ENCODE measurements at places on chromosomes 12 and 14. TPM values are rescaled to one million over a fixed set of nuclear protein-coding genes. Genes with fewer than 3 reads are reported as not detected.

GRCh38 chr14:23104591-23105347 lies at the start of gene CIROP:
TSS of gene CIROP (minus strand) at chr14:23104989. CDS start at chr14:23104920, 69 bp downstream.
- no peaks in the 10 kb centered on the region for H3K36me3 ChIP-seq
- no peak within 1 kb of the TSS for H3K4me3 ChIP-seq
- H3K27me3 ChIP-seq: no peaks in the 10 kb centered on the region
- H3K4me1 ChIP-seq: peaks cover 12% of the 10 kb centered on the region
- no peak for DNase-seq

The ARHGEF25 gene
- 10.2 TPM for total RNA-seq

- no peak for DNase-seq
- 0 out of 2 replicates have a peak overlapping the region, but pooled peaks have one; percentile 30 for H3K27ac ChIP-seq
- no peaks in the 10 kb centered on the region for H3K27me3 ChIP-seq
- no peaks in the 10 kb centered on the region for H3K4me1 ChIP-seq
These were observed 10.7 kb downstream of the PRKCH start for GRCh38 chr14:61331992-61332657.

GRCh38 chr14:94934276-94934810 lies 164.4 kb upstream of the GSC start:
- no peaks in the 10 kb centered on the region for H3K36me3 ChIP-seq
- no peak for DNase-seq
- no peak overlapping the region for H3K27ac ChIP-seq
- no peaks in the 10 kb centered on the region for H3K27me3 ChIP-seq
- no peaks in the 10 kb centered on the region for H3K4me1 ChIP-seq
- no peak overlapping the region for H3K4me3 ChIP-seq

The TMCC3 gene
- 2.4 TPM for total RNA-seq

The ITGA5 gene
- total RNA-seq: 23.7 TPM

DNA sequence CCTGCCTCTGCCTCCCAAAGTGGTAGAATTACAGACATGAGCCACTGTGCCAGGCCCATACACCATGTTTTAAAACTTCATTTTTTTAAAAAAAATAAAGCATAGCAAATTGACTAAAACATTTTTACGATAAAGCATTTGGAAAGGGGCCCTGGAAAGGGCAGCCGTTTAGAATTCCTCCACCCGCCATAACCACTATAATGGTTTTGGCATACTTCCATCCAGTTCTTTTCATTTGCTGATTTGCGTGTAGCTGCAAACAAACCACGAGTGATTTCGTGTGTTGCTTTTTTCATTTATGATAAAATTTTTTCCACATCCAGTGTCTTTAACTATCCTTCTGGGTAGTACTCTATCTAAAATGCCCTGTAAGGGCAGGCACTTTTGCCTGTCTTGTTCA lies 91.8 kb upstream of the RIN3 start:
- no peak for DNase-seq
- no peak overlapping the region for H3K4me3 ChIP-seq
- no peaks in the 10 kb centered on the region for H3K4me1 ChIP-seq

GRCh38 chr12:75661908-75662307 lies 150.5 kb upstream of the KRR1 start:
- no peak overlapping the region for H3K4me3 ChIP-seq
- no peak overlapping the region for H3K27ac ChIP-seq
- H3K27me3 ChIP-seq: no peaks in the 10 kb centered on the region
- no peaks in the 10 kb centered on the region for H3K36me3 ChIP-seq
- 0 out of 2 replicates have a peak, but pooled peaks cover 4% of the 10 kb centered on the region for H3K4me1 ChIP-seq

DNA sequence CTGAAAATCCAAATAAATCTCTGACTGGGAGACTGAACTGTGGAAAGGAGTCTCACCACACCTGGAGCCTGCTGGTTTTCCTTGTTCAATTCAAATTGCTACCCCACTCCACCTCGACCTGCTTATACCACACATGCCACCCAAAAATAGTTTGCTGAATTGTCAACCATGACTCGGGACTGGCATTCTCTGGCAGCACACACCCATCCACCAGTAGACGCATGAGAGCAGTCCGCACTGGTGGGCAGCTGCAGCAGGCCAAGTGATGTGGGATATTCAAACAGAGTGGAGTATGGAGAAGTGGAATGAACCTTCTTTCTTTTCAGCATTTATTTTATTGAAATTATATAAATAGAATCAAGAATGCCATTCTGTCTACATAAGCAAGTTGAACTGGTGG lies 38.7 kb upstream of the SYCP3 start:
- H3K27ac ChIP-seq: no peak overlapping the region
- H3K27me3 ChIP-seq: no peaks in the 10 kb centered on the region
- H3K4me3 ChIP-seq: no peak overlapping the region
- DNase-seq: no peak

- H3K4me3 ChIP-seq: no peak overlapping the region
- H3K36me3 ChIP-seq: no peaks in the 10 kb centered on the region
These were observed 107.5 kb downstream of the ADGRD1 start for GRCh38 chr12:131061041-131061806.

DNA sequence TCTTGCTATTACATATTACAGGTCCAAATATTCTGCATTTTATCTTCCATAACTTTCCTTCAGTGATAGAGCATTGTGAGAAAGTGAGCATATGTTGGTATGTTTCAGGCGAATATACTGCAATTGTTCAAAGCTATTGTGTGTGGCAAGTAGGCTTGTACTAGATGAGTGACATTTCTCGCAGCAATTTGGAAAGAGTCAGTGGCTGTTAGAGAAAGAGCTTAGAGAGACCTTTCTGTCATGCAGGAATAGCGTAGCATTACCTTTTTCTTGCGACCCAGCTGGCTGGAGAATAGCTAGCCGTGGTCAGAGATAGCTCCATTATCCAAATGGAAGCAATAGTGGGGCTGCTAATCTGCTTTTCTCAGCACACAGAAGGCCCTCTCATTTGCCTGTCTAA lies 678.5 kb upstream of the FOXG1 start:
- no peak overlapping the region for H3K27ac ChIP-seq
- no peak for DNase-seq
- H3K4me1 ChIP-seq: peaks cover 16% of the 10 kb centered on the region
- no peaks in the 10 kb centered on the region for H3K36me3 ChIP-seq

- H3K4me1 ChIP-seq: no peaks in the 10 kb centered on the region
- H3K36me3 ChIP-seq: no peaks in the 10 kb centered on the region
- H3K4me3 ChIP-seq: no peak overlapping the region
These were observed 20.4 kb downstream of the BATF start for GRCh38 chr14:75542588-75543091.

GRCh38 chr14:85085981-85086380 lies 444.0 kb upstream of the FLRT2 start:
- DNase-seq: no peak
- no peak overlapping the region for H3K4me3 ChIP-seq
- no peak overlapping the region for H3K27ac ChIP-seq
- no peaks in the 10 kb centered on the region for H3K27me3 ChIP-seq
- no peaks in the 10 kb centered on the region for H3K36me3 ChIP-seq
- H3K4me1 ChIP-seq: no peaks in the 10 kb centered on the region

The PLA2G1B gene
- total RNA-seq: not detected

The DCP1B gene
- 29.8 TPM for total RNA-seq

DNA sequence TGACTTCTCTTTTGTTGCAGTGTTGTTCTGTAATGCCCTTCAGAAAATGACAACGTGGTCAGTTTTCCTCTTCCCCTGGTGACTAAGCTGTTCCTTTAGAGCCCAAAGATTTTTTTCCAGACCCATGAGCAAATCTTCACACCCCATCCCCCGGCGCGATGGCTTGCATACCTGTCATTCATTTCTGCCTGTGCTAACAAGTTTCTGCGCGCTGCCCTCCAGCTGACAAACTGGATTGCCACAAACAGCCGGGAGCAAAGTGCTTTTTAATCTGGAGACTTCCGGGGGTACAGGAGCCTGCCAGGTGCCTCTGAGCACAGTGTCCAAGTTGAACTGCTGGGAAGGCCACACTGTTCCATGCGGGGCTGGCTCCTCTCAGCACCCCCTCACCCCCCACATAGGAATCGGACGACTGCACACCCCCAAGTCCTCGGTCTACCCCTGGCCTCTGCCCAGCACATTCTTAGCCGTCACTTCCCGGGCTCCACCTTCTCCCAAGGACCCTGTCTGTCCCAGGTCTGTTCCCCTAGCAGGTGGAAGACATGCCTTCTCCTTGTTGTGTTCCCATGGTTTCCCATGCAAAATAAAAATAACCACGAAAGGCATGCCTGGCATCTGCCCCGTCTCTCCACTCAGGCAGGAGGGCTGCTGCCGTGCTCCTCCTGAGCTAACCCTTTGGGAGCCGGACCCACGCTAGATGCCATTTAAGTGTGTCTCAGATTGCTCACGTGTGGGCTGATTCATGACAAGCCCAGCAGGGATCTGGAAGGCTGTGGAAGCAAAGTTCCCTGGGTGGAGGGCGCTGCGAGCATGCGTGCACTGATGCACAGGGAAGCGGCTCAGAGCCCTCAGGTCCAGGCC lies 14.1 kb downstream of the RILPL1 start:
- no peaks in the 10 kb centered on the region for H3K27me3 ChIP-seq
- DNase-seq: peak; percentile 38
- H3K36me3 ChIP-seq: no peaks in the 10 kb centered on the region
- no peak overlapping the region for H3K4me3 ChIP-seq
- H3K27ac ChIP-seq: no peak overlapping the region
- no peaks in the 10 kb centered on the region for H3K4me1 ChIP-seq

- H3K4me1 ChIP-seq: no peaks in the 10 kb centered on the region
- no peaks in the 10 kb centered on the region for H3K36me3 ChIP-seq
- no peak overlapping the region for H3K27ac ChIP-seq
- H3K27me3 ChIP-seq: no peaks in the 10 kb centered on the region
- H3K4me3 ChIP-seq: no peak overlapping the region
These were observed 340.2 kb downstream of the MED13L start for GRCh38 chr12:115936997-115937916.

Data from GM23338 (cell line).